ENCODE measurements at places on chromosomes 16 and 17.

- no peak for DNase-seq
Measured at GRCh38 chr17:7356072-7356549, 1.2 kb downstream of the TMEM95 start.

DNA sequence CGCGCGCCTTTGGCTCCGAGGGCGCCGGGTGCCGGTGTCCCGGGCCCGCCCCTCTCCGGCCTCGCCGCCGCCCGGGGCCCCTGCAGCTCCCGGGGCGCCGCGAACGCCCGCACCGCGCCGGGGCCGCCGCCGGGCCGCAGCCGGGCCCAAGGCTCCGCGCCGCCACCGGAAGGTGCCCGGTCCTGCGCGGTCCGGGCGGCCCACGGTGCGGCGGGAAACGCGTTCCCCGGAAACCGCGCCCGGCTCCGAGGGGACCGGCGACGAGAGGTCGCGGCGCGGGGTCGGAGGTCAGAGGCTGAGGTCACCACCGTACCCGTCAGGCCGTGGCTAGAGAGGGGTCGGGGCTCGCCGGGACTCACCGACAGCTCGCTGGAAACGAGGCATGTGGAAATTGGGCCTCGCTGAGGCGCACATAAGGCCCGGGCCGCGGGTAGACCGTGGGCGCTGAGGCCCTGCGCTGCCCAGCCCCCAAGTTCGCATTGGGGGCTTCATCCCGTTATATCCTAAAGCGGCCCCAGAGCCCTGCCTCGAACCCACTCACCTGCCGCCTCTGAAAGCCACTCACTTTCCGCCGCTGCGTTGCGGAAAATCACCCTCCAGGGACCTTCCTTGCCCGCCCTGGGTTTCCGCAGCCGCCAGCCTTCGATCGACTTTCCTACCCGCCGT, at the start of gene DUS1L:
DUS1L (minus strand) TSS at position 167 of the 666 bp plus-strand sequence. CDS start 745 bp downstream, outside the sequence.
- no peak for DNase-seq

GRCh38 chr17:82690786-82691489, 7.6 kb downstream of the RAB40B start:
- DNase-seq, result peak; percentile 26

DNA sequence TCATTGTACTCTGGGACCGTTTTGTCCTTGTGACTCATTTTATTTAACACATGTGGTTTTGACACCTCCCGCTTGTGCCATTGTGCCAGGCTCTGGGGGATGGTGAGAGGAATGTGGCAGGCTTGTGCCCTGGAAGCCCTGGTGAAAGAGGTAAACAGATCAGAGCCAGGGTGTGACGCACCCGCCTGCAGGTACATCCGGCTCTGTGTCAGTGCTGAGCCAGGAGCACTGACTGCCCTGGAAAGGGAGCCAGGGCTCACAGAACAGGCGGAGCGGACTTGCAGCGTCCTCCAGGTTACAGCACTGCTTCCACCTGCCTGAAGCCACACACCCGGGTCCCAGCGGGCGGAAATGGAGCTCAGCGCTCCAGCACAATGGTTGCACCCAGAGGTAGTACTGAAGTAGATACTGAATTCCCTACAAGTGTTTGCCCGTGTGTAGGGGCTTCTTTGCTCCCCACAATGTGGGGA, 30.6 kb downstream of the CDRT15 start:
- DNase-seq, result no peak

DNA sequence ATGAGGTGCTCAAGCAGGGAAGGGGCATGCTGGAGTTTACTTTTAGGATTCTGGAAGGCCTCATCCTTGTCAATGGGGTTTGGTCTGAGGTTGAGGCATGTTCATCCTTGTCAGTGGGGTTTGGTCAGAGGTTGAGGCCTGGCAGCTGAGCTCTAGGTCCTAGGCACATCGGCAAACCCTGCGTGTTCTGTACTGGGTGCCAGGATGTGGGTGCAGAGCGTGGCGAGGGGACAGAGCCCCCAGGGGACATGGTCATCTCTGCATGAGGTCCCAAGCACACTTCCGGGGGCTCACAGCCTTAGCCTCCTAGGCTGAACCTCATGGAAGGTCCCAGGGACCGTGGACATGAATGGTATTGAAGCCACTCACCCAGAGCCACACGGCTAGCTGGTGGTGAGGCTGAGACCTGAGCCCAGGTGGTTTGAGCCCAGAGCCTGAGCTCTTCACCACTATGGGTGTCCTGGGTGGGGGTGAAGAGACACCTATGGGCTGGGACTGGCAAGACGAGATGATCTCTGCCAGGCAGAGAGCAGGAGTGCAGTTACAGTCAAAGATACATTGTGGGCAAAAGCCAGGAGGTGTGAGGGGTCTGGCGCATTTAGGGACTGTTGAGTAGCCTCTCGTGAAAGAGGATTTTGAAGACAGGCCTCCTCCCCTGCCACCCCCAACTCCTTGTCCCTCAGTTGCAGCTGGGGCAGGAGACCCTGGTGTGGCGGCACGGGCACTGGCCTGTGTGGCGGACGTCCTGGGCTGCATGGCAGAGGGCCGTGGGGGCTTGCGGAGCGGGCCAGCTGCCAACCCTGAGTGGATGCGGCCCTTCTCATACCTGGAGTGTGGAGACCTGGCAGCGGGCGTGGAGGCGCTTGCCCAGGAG, 19.3 kb downstream of the FCSK start:
- no peak for DNase-seq

DNA sequence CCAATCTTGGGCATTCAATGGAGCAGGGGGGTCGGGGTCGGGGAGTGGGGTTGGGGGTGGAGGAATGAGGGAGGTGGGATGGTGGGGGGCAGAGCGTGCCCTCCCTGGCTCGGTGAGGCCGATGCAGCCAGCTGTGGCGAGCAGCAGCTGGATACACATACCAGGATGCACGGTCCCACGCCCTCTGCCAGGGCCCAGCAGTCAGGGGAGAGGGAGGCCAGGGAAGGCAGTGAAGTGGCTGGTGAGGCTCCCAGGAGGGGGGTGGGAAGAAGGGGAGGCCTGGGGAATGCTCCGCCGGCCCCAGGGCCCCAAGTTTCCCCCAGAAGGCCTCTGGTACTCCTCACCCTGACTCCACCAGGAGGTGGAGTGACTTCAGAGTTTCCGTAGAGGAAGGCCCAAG, 77.6 kb upstream of the LHX1 start:
- DNase-seq, result no peak

DNA sequence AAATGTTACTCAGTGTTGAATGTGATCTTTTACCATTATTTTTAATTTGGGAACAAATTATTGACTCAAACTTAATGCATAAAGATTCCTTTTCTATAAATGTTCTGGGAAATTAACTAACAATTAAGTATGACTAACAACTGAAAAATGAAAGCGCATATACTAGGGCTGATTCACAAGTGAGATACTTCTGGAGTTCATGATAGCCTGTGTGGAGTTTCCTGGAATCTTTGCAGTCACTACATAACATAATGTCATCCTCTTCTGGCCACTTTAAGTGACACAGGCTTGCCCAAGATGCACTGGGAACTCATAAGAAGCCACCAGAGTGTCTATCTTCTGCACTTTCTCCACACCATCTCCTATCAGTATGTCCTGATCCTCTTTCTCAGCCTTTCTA, 450.3 kb upstream of the CDH11 start:
- DNase-seq, result no peak
